Tongue (tissue), 3 donors: ENCODE measurements at places on chromosomes 12 and 14. TPM values are rescaled to one million over a fixed set of nuclear protein-coding genes. Genes with fewer than 3 reads are reported as not detected.

SRGAP1 gene
- 6.1 TPM for total RNA-seq

HDAC7 gene
- total RNA-seq: 35.4 TPM

TMEM253 gene
- not detected for total RNA-seq

CHST11 gene
- total RNA-seq: 5.8 TPM

STON2 gene
- 91.2 TPM for total RNA-seq

SERPINA3 gene
- total RNA-seq: 1.5 TPM

ZC2HC1C gene
- total RNA-seq: 0.62 TPM

OASL gene
- 0.31 TPM for total RNA-seq

ITGA5 gene
- total RNA-seq: 112 TPM

TAS2R20 gene
- 8.2 TPM for total RNA-seq

HOXC12 gene
- total RNA-seq: not detected

GZMH gene
- not detected for total RNA-seq

LYZ gene
- 32.8 TPM for total RNA-seq

SPX gene
- total RNA-seq: 19.8 TPM

MDM1 gene
- 21.2 TPM for total RNA-seq

ITGA7 gene
- total RNA-seq: 278 TPM

GLT8D2 gene
- 40.3 TPM for total RNA-seq

TMTC1 gene
- 67.0 TPM for total RNA-seq

ZFYVE21 gene
- total RNA-seq: 119 TPM

OR4K13 gene
- total RNA-seq: not detected

TSHR gene
- total RNA-seq: 1.7 TPM

ACOT6 gene
- total RNA-seq: not detected

GXYLT1 gene
- total RNA-seq: 20.2 TPM

FZD10 gene
- 10.1 TPM for total RNA-seq

PLEKHG7 gene
- total RNA-seq: not detected

PTPRR gene
- 1.2 TPM for total RNA-seq

SOCS2 gene
- 30.1 TPM for total RNA-seq

SLC8A3 gene
- 28.4 TPM for total RNA-seq

ZNF384 gene
- 19.7 TPM for total RNA-seq

RAD51AP1 gene
- total RNA-seq: 18.3 TPM

KRT6A gene
- total RNA-seq: 299 TPM

PLBD1 gene
- 16.9 TPM for total RNA-seq

SDR9C7 gene
- 0.51 TPM for total RNA-seq

TTC7B gene
- total RNA-seq: 23.9 TPM

PPP1R1A gene
- 10.8 TPM for total RNA-seq

KRT8 gene
- 42.0 TPM for total RNA-seq

NID2 gene
- total RNA-seq: 91.7 TPM

TBX3 gene
- total RNA-seq: 55.1 TPM

AQP6 gene
- total RNA-seq: 0.10 TPM
